HT1080 (cell line): ENCODE measurements at places on chromosomes 12 and 14. TPM values are rescaled to one million over a fixed set of nuclear protein-coding genes. Genes with fewer than 3 reads are reported as not detected.

DNA sequence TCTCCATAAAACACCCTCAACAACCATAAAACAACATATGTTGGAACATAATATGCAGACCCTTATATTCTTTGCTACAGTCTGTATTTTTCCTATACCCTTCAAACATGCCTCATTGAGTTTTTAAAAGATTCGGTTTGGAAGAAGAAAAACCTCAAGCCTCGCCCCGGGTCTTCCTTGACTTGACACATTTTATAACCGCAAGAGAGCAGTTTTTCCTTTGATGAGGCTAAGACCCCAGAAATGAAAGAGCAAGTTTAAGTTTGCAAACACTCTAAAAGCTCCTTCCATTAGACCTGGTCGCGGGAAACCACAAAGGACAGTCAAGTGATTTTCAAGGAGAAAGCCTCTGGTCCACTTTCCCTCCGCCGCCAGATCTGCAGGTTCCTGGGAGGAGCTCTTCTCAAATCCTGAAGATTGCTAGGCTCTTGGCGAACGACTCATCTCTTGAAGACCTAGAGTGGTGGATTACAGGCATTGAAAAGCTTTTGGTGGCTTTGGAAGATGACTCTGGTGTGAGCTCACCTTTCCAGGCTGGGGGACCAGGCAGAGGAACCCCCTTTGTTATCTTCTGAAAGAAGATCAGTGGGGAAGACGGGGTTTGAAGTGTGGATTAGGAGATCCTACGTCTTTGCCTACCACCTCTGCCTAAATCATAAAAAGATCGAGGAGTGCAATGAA, at the start of gene ASCL4:
ASCL4 (plus strand) TSS at position 356 of the 681 bp plus-strand sequence. CDS start 515 bp downstream, outside the sequence.
- no peak for DNase-seq

DNA sequence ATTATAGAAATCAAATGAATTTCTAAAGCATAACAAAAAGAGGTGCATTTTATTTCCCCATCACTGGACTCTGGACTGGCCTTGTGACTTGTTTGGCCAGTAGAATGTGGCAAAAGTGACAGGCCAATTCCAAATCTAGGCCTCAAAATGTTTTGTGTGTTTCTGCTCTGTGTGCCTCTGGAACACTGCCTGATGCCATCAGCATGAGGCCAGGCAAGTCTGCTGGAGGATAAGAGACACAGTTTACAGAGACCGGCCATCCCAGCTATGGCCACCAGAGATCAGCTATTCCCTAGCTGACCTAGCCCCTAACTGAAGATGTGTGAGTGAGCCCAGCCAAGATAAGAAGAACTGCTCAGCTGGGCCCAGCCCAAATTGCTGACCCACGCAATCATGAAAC, 32.9 kb downstream of the ASCL1 start:
- DNase-seq = no peak

- DNase-seq = no peak
Measured at GRCh38 chr14:101932673-101933072, 31.7 kb upstream of the DYNC1H1 start.

DNA sequence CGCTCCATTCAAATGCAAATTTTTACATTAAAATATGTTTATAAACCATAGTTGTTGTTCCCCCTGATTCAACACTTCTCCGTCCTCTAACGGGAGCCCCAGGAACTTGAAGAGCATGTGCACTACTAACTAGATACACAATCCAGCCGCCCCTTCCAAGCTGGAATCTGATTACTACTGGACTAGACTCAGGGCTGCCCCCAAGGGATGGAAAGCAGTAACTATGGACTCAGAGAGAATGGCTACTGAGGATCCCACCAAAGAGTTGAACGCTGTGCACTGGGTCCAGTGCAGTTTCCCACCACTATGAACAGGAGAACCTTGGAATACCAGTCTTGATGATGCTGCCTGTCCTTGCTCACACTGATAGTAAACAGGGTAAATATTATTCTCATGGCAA, 48.6 kb upstream of the PCNX1 start:
- DNase-seq = no peak

GRCh38 chr14:55092341-55092740, 36.7 kb upstream of the LGALS3 start:
- DNase-seq = no peak

GRCh38 chr12:5014269-5014668, 29.4 kb upstream of the KCNA5 start:
- no peak for DNase-seq

- DNase-seq = no peak
Measured at GRCh38 chr12:85865890-85866289, 8.2 kb upstream of the NTS start.

GRCh38 chr14:105641075-105641937, 114.9 kb downstream of the TMEM121 start:
- DNase-seq = no peak

EEF1AKMT3 gene
- total RNA-seq = 3.7 and 7.0 TPM in 2 replicates

SRGAP1 gene
- 5.5 and 10.9 TPM in 2 replicates for total RNA-seq

HOMEZ gene
- total RNA-seq = 2.3 and 3.3 TPM in 2 replicates

KCNH3 gene
- total RNA-seq = 4.7 and 5.2 TPM in 2 replicates
